ENCODE measurements at places on chromosomes 2 and 18.

GRCh38 chr2:209933499-209934483, 68.6 kb upstream of the RPE start:
- no peak for DNase-seq

DNA sequence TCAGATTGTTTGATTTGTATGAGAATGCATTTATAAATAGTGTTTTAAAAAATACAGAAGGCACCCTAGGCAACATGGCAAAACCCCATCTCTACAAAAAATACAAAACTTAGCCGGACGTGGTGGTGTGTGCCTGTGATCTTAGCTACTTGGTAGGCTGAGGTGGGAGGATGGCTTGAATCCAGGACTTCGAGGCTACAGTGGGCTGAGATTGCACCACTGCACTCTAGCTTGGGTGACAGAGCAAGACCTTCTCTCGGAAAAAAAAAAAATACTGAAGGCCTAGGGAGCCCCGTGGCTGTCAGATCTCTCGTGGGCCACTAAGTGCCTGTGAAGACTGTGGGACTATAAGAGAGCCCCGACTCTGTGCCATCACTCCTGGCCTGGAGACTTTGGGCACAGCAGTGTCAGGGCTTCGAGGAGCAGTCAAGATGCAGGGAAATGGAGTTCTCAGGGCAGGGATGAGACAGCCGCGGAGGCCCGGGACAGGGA, 40.5 kb downstream of the MYO7B start:
- no peak for DNase-seq

- DNase-seq: no peak
Observed at GRCh38 chr2:204673877-204674276, 128.6 kb downstream of the PARD3B start.

- DNase-seq: no peak
Observed at GRCh38 chr2:46801731-46802664, 113.6 kb downstream of the MCFD2 start.

- no peak for DNase-seq
Observed at GRCh38 chr18:1849386-1849785, 721.9 kb downstream of the METTL4 start.

DNA sequence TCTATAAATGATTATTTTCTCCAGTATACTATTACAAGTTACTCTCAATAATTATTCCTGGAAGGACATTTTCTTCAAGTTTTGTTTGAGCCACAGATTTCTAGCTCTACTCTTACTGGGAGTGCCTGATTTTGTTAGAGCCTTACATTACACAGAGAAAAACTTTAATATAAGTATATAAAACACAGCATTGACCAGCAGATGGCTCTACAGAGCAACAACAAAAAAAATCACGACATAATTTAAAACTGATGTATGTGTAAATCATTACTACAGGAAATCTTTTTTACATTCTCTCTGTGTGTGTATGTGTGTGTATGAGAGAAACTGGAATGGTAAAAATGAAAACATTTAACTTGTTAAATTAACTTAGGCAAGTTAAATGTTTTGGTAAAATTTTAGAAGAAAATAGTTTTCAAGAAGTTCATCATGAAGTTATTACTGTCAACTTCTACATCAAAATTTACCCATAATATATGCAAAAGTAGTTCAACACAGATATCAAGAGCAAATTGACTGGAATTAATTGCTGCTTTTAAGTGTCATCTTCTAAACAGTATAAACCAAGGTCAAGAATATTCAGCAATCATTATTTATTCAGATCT, 103.3 kb downstream of the MDH1 start:
- no peak for DNase-seq

DNA sequence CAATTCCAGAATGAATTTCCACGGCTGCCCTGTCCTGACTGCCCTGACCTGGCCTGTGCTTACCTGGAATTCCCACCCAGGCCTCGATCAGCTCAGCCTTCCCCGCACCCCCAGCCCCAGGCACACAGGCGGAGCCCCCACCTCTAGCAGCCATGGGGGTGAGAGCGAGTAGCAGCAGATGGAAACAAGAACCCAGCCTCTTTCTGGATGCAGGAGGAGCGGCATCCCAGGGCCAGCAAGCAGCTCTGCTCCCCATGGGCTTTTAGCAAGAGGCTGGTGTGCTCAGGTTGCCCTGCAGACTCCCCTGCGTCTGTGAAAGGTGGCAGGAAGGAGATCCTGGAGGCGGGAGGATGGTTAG, 101.8 kb downstream of the TPO start:
- no peak for DNase-seq

- DNase-seq: no peak
Observed at GRCh38 chr18:44682871-44683221, 2.2 kb downstream of the SETBP1 start.

- no peak for DNase-seq
Observed at GRCh38 chr2:75194184-75194868, 5.0 kb downstream of the TACR1 start.

- DNase-seq: peak; percentile 81
Observed at GRCh38 chr2:230007931-230008707, 60.6 kb downstream of the SLC16A14 start.

GRCh38 chr2:224222291-224222690, 179.6 kb downstream of the FAM124B start:
- no peak for DNase-seq

GRCh38 chr18:79356435-79356834, 39.3 kb upstream of the NFATC1 start:
- no peak for DNase-seq

GRCh38 chr18:66646609-66647008, 42.7 kb upstream of the CDH19 start:
- DNase-seq: no peak

DNA sequence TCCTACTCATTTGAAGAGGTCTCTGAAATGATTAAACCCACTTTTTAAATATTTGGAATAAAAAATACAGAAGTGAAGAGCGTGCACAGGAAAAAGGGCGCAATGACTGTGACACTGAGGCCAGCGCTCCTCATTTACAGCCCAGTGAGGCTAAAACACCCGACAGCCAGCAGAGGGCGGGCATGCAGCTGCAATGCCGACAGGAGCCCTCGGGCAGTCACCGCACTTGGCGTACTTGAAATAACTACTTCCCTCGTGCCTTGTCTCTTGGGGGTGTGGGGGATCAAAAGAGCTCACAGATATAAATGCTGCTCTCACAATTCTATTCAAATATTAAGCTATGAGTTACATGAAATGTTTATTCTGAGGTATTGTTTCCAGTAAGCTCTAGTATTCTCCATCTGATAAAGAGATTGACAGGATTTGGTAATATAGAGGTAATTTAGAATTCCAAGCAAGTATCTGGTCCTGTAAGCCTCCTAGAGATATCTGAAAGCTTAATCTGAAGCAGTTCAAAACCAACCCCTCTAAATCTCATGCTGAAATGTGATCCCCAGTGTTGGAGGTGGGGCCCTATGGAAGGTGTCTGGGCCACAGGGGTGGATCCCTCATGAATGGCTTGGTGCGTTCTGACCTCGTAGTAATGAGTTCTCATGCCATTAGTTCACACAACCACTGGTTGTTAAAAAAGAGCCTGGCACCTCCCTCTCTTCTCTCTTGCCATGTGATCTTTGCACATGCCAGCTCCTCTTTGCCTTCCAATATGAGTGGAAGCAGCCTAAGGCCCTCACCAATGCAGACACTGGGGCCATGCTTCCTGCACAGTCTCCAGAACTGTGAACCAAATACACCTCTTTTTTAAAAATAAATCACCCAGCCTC, 93.6 kb downstream of the ZAP70 start:
- DNase-seq: peak; percentile 74

DNA sequence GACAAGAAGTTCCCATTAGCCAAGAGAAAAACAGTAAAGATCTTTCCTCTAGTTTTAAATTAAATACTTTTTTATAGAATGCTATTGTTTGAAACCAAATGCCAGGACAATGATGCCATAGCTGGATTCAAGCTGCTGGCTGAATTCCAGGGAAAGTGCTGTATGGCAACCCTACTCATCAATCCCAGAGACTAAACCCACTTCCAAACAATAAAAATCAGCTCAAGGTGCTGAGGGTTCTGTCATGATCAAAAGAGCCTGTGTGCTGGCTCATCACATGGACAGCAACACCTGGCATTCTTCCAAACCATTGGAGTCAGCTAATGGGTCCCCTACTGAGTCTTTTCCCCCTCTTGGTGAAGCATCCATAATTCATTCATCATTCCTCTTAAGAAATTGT, 53.7 kb upstream of the PARD3B start:
- no peak for DNase-seq

DNA sequence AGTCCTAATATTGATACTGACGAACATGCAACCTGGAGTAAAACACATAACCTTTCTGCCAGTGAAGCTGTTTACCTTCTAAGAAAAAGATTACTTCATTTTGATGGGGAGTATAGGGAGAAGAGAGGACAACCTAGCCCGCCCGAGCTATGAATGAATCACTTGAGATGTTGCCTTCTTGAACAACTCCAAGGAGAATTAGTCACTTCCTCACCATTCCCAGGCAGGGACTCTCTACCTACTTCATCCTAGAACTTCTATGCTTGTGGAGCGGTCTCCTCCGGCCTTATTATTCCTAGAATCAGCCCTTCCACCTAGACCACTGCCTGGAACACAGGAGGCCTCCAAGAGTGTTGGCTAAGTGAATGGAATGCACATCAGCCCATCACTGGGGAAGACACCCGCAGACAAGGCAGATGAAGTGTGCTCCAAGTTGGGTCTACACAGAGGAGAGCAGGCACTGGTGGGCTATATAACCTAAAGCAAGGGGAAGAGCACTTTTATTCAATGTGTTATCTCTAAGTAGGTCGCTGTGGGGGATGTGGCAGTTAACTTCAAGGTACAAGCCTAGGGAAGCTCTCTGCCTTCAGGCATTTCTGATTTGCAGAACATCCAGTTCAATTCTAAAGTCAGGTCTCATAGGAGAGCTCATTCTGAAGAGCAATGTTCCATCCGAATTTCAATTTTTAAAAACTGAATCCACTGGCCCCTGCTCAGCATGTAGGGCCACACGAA, 57.4 kb downstream of the STK39 start:
- DNase-seq: no peak
